ENCODE measurements at places on chromosomes 4 and X.

DNA sequence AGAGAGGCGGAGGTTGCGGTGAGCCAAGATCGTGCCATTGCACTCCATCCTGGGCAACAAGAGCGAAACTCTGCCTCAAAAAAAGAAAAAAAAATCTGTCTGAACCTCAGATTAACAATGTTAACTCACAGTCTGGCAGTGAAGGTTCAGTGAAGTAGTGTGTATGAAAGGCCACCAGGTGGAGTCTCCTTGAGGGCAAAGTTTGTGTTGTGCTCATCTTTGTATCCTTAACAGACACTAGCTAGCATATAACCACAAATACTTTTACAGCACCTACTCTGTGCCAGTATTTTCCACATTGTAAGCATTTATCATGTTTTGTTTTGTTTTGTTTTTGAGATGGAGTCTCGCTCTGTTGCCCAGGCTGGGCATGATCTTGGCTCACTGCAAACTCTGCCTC, 46.0 kb upstream of the MGST2 start:
- DNase-seq, result peak; percentile 46

GRCh38 chr4:176291748-176292147, 22.7 kb upstream of the ASB5 start:
- no peak for DNase-seq

- no peak for DNase-seq
Observed at GRCh38 chr4:95749204-95749603, 90.7 kb upstream of the PDHA2 start.

DNA sequence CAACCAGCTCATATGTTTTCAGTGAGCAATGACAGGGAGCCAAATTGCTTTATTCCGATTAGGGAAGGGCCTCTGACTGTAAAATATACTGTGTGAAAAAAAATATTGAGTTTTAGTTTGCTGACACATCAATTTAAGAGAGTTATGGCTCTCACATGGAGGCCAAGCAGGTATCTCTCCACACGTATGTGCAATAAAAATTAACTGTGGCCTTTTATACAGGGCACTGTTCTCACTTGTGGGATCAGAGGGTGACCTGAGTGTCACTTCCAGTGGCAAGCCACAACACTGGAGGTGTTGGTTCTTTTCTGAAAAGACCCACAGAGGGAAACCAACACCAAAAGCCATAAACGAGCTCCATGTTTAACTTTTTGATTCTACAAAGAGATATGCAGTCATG, 462.8 kb downstream of the MID1IP1 start:
- DNase-seq, result no peak

DNA sequence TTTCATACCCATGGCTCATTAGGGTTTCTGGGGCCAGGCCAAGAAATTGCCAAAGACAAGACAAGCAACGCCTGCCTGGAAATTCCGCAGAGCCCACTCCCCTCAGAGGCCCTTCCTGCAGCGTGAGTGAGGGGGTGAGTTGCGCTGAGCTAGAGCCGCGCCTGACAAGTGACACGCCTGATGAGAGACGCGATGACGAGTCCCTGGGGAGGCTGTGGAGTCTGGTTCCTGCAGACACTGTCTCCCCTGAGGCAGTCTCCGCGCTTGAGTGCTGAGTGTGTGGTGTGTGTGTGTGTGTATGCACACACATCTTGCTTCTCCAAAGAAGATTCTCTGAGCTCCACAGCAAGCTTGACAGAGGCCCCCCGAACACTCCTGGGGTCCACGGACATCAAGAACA, 269.8 kb downstream of the BCOR start:
- DNase-seq, result no peak

DNA sequence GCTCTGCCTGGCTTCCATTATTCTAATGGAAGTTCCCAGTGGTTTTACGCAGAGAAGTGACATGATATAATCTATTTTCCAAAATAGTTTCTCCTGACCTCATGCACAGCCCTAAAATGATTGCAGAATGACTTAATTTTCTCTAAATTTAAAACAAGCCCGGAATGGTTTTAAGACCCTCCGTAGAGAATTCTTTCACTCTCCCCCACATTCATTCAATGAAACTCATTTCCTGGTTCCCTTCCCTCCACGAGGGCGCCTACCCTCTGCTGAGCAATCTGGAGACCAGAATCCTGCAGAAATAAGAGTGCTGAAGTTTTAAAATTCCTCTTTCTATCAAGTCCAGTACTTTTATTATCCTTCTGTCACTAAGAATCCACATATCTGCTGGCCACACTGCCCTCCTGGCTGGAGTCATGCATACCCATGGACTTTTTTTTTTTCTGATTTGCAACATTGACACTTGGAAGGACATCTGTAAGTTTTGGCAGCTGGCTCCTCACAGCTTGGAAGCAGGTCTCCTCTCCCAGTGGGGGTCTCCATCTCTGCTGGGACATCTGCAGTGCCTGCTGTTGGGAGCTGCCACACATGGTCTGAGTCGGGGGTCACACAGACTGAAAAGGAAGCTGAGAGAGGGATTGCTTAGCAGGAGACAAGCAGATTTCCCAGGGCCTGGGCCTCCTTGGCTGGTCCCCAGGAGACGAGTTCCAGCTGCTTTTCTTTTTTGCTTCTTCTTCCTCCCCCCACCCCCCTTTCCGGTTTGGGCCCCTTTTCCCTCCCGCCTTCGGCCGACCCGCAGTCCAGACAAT, 86.1 kb downstream of the SOWAHB start:
- DNase-seq, result no peak

DNA sequence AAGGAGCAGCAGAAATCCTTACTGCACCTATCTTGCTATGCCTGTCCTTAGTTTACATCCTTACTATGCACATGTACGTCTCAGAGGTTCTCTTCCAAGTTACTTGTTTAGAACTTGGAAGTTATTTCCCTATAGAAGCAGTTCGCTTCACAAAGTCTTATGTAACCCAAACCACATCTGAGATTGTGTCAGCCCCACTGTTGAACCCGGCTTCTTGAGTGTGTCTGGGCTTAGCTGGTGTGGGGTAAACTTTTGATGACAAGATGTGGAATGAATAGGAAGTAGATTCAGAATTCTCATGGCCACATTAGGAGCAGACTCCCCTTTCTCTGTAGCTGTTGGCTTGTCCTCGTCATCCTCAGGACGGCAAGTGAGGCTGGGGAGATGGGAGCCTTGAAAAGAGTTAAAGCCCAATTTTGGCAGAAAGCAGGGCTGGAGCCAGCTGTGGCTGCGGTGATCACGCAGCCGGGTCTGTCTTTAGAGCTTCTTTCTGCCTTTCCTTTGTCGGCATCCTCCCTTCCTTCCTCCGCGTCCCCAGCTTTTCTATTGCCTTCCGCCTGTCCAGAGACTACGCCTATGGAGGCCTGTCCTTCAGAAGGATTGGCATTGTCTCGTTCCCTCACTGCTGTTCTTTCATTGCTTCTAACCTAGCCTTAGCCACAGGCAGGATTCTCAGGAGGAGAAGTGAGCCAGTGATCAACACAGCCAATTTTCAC, 23.0 kb upstream of the LIMCH1 start:
- DNase-seq, result no peak

DNA sequence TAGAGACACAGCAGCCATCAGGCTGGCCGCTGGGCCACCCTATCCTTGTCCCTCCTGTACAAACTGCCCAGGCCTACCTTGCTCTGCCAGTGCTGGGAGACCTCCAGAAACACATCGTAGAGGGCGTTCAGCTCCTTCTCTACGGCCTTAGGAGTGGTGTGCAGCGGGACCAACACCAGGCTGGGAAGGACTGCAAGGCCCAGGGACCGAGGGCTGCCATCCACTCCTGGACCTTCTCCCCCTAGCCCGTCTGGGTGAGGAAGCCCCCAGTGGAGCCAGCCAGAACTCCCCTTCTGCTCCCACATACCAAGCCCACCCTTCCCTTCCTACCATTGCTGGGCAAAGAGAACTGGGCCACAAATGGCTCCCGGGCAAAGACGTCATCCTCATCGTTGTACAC, 5.0 kb downstream of the RPL10 start:
- no peak for DNase-seq

GRCh38 chr4:155032521-155033229, 175.8 kb upstream of the NPY2R start:
- no peak for DNase-seq

DNA sequence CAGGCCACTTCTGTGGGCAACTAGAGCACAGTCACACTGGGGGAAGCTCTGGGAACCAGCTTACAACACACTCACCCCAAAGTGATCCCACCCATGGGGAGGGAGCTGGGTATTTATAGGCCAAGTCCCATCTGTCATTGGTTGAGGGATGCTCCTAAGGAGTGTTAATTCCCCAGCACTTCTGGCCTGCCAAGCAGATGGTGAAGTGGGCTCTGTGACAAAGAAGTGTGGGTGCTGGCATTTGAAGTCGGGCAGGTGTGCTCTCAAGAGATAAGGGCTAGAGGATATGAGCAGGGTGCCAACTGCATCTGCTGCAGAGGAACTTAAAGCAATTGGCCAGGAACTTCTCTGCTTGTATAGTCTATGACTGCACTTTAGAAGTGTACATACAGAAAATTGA, 30.9 kb downstream of the PTCHD1 start:
- no peak for DNase-seq

GRCh38 chr4:40515037-40515397, 114.6 kb downstream of the RBM47 start:
- DNase-seq, result no peak

GRCh38 chr4:74682567-74683359, 111.6 kb downstream of the BTC start:
- DNase-seq, result peak; percentile 98

DNA sequence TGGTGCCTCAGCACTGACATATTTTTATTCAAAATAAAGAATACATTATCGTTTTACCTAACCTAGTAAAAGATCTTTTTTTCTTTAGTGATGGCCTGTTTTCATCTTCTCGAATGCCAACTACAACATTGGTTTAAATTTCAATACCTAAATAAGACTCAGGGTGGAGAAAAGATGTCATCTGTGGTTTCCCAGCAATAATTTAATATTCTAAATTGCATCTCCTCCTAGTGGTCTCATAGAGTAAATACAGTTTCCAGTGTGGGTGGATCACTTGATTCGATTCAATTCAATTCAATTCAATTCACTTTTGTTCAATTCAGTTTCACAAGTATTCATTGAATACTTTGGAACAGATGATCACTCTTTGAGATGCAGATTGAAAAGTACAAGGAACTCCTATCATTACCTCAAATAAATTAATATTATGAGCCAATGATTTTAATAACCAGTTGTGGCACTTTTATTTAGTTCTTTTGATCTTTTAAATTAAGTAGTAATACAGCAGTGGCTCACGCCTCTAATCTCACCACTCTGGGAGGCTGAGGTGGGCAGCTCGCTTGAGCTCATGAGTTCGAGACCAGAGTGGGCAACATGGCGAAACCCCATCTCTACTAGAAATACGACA, 427.2 kb downstream of the FAT4 start:
- peak; percentile 28 for DNase-seq

- DNase-seq, result peak; percentile 83
Observed at GRCh38 chrX:39645178-39645895, 452.4 kb downstream of the BCOR start.

GRCh38 chr4:112523764-112524505, 8.0 kb upstream of the NEUROG2 start:
- no peak for DNase-seq

DNA sequence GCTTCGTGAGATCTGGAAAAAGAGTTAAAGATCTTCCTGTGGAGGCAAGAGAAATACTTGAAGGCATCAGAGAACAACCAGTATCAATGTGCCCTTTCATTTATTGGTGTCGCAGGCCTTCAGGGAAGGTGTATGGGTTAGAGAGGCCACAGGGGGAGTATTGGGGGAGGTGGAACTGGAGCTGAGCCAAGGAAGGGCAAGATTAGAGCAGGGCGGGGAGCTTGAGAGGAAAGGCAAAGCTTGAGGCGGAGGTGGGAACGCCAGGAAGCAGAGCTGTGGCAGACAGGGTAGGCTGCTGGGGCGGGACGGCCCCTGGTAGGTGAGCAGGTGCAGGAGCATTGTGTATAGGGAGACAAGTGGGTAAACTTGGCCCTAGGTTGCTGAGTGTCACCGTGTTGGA, 329.9 kb downstream of the ARHGAP10 start:
- DNase-seq, result no peak

DNA sequence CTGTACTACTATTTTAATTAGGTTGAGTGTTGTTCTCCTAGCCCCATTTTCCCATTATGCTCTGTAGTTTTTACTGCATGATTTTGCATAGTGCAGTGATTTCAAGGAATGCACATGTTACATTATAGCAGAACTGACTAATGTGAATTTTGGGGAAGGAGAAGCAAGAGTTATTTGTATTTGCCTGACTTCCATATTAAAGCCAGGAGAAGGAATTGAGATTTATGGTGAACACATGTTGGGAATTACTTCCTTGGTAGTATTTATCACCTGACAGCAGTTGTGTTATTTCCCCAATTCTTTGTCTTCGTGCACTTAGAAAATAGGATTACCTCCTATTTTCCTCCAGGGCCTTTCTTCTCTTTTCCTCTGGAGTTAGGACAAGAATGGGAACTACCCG, 3.2 kb downstream of the TMEM144 start:
- DNase-seq, result no peak

DNA sequence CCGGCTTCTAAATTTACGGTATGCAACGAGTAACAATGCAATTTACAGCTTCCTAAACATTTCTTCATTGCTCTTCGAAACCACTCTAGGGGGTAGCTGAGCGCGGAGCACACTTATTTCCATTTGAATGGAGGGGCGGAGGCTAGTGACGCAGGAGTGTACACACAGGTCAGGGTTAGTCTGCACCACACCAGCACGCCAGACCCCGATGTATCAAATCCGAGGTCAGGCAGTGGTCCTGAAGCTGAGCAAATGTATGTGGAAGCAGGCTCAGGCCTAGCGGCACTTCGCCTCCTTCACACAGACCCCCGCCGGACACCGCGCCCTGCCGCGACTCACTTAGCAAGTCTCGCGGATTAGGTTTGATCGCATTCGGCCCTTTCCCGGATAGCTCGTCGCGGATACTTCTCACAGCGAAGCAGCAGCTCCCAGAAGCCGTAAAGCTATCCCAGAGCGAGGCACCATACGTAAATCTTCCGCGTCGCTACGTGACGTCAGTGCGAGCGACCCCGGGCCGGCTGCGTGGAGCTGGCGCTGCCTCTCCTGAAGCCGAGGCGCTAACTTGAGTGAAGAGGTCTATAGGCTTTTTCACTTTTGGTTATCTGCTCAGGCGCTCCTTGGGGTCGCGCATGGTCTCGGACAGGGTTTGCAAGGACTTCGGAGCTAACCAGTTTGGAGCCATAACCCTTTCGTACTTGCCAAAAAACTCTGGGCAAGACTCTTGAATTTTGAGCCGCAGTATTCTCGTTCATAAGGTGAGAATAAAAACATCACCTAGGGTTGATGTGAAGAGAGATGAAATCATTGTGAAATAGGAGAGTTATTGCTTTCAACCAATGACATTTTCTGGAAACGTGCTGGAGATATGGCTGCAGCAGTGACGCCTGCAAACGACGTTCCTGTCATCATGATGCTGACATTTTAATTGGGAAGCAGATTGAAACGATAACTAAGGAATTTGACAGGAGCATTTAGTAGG, at the start of gene AASDH:
TSS of gene AASDH (minus strand) at position 469 of the 979 bp plus-strand sequence. CDS start 3,192 bp downstream, outside the sequence.
- peak; percentile 87 for DNase-seq

DNA sequence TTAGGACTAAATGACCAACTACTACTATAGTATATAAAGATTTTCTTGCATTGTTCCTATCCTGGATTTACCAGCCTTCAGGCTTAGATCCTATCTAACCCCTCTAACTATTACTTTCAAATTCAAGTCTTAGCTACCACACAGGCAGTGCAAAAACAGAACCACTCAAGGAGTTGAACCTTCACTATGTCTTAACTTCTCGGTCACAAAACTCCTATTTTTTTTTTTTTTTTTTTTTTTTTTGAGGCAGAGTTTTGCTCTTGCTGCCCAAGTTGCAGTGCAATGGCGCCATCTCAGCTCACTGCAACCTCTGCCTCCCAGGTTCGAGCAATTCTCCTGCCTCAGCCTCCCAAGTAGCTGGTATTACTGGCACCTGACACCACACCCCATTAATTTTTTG, 6.3 kb upstream of the FAM200B start:
- DNase-seq, result no peak

GRCh38 chr4:93730251-93730650, 98.3 kb upstream of the ATOH1 start:
- no peak for DNase-seq

All from M059J (cell line).